ENCODE measurements at places on chromosomes 6 and 20. TPM values are rescaled to one million over a fixed set of nuclear protein-coding genes. Genes with fewer than 3 reads are reported as not detected.

TCFL5 gene
- polyA plus RNA-seq = 14.5 TPM

PGC gene
- not detected for polyA plus RNA-seq

SCRT2 gene
- polyA plus RNA-seq = not detected

RAET1G gene
- 12.1 TPM for polyA plus RNA-seq

RHAG gene
- polyA plus RNA-seq = not detected

MATN4 gene
- not detected for polyA plus RNA-seq

NRSN1 gene
- not detected for polyA plus RNA-seq

GSS gene
- polyA plus RNA-seq = 112 TPM

OLIG3 gene
- polyA plus RNA-seq = not detected

IP6K3 gene
- polyA plus RNA-seq = not detected

MAP7 gene
- 14.9 TPM for polyA plus RNA-seq

LY6G6F gene
- polyA plus RNA-seq = not detected

OR2H1 gene
- polyA plus RNA-seq = not detected

MMUT gene
- 16.5 TPM for polyA plus RNA-seq

GGTLC1 gene
- not detected for polyA plus RNA-seq

SUMO4 gene
- polyA plus RNA-seq = 0.09 TPM

PNLDC1 gene
- polyA plus RNA-seq = 0.14 TPM

SFTA2 gene
- polyA plus RNA-seq = not detected

NT5E gene
- 280 TPM for polyA plus RNA-seq

FNDC1 gene
- 0.06 TPM for polyA plus RNA-seq

JARID2 gene
- polyA plus RNA-seq = 10.2 TPM

KHDC1 gene
- 0.52 TPM for polyA plus RNA-seq

KLHDC3 gene
- polyA plus RNA-seq = 30.3 TPM

MCHR2 gene
- polyA plus RNA-seq = not detected

CHRNA4 gene
- not detected for polyA plus RNA-seq

OTOR gene
- not detected for polyA plus RNA-seq

HAO1 gene
- not detected for polyA plus RNA-seq

NINL gene
- 0.79 TPM for polyA plus RNA-seq

ZNF337 gene
- 15.9 TPM for polyA plus RNA-seq

TRERF1 gene
- polyA plus RNA-seq = 4.5 TPM

PI16 gene
- not detected for polyA plus RNA-seq

SLC22A7 gene
- polyA plus RNA-seq = not detected

C20orf202 gene
- not detected for polyA plus RNA-seq

BTNL2 gene
- polyA plus RNA-seq = not detected

MCCD1 gene
- polyA plus RNA-seq = not detected

PPP1R3G gene
- polyA plus RNA-seq = 0.02 TPM

CD24 gene
- polyA plus RNA-seq = 372 TPM

PDE10A gene
- not detected for polyA plus RNA-seq

TMEM244 gene
- not detected for polyA plus RNA-seq

VARS2 gene
- 14.3 TPM for polyA plus RNA-seq

VSTM2L gene
- polyA plus RNA-seq = 0.75 TPM

SPATS1 gene
- not detected for polyA plus RNA-seq

GPR63 gene
- polyA plus RNA-seq = 1.9 TPM

GATA5 gene
- polyA plus RNA-seq = not detected

MEP1A gene
- 0.05 TPM for polyA plus RNA-seq

Data from keratinocyte (primary cell).